ENCODE measurements at places on chromosomes 2 and 18.

GRCh38 chr18:70207181-70207580 lies 1.7 kb upstream of the RTTN start:
- no peak for DNase-seq

- DNase-seq = no peak
These were observed 948.2 kb upstream of the FAM98A start for GRCh38 chr2:34547340-34547739.

DNA sequence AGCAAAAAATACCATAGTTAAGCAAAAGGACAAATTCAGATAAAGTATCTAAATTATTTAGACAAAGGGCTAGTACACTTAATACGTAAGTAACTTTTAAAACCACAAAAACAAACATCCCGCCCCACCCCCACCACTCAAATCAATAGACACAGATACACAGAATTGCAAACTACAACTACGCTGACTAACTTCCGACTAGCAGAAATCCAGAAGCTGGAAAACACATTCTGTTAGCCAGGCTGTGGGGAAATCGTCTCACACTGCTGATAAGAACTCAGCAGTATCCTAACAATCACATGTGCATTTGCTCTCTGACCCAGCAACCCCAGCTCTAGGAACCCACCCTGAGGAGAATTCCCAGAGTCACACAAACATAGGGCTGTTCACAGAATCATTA lies 16.6 kb downstream of the FAM168B start:
- DNase-seq = no peak

- no peak for DNase-seq
These were observed 229.5 kb downstream of the CNTNAP5 start for GRCh38 chr2:124254621-124255020.

- no peak for DNase-seq
These were observed 140.9 kb upstream of the RASGRP3 start for GRCh38 chr2:33335516-33335915.
